Right ventricle myocardium superior (tissue), 1 donor: ENCODE measurements at places on chromosomes 1 and 21.

GRCh38 chr1:1573843-1574720 is 581 bp downstream of the SSU72 start:
- peak; percentile 78 for DNase-seq

- DNase-seq: no peak
Observed at GRCh38 chr1:162171111-162171510, 101.6 kb downstream of the NOS1AP start.

DNA sequence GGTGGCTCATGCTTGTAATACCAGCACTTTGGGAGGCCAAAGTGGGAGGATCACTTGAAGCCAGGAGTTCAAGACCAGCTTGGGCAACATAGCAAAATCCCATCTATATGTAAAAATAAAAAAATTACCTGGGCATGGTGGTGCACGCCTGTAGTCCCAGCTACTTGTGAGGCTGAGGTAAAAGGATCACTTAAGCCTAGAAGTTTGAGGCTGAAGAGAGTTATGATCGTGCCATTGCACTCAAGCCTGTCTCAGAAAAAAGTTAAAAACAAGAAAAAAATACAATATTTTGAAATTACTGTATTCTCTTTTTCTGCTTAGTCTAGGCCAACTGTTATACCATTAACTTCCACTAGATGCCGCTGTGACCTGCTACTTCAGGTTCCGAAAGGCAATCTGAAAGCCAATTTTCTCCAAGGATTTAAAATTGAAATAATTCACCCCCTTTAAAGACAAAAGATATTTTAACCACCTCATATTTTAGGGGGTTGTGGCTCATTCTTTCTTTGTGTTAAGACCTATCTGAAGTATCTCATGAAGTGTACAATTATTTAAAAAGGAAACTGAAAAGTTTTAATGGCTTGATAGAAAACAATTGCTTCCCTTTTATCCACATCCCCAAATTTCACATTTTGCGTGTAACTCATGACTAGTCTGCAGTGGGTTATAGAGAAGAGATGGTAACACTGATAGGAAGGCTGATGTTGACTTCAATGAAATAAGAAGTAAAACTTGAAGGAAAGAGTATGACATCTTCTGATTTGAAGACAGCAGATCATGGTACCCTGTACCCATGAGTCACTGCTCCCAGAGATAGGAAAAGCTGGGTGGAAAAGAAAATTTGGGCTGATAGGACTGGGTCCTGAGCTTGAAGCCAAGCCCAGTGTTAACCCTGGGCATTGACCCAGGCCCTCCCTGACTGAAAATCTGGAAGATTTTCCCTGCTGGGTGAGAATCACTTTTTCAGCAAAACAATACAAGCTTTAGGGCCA is 24.4 kb upstream of the CLDN14 start:
- no peak for DNase-seq

GRCh38 chr1:193105821-193106177 is 585 bp upstream of the GLRX2 start:
- DNase-seq: no peak

DNA sequence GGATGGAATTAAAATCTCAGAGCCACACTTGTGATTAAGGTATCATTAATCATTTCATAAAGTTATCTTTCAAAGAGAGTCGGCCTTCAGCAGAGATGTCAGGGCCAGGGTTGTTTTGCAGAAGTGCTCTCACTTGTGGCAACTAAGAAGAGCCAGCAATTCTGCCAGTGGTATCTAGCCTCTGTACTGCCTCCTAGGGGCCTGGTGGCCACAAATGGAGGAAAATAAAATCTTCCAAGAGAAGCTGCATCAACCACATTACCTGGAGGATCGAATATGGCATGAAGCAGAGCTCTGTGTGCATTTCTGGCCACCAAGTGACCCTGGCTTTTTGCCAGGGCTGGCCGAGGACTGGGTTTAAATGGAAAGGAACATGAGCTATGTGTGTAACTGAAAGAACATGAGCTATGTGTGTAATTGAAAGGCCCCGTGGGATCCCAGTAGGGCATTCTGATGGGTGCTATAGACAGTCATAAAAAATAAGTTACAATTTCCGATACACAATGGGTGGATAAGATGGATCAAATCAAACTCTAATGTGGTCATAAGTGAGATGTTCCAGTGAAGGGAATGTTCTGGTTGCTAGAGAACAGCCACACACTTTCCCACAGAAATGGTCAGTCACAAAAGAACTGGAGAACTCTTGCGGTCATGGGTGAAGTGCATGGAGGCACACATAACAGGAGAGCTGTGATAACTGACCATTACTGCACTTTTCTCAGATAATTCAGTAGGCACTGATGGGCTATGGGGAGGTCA is 335.8 kb downstream of the CAMTA1 start:
- DNase-seq: peak; percentile 50

DNA sequence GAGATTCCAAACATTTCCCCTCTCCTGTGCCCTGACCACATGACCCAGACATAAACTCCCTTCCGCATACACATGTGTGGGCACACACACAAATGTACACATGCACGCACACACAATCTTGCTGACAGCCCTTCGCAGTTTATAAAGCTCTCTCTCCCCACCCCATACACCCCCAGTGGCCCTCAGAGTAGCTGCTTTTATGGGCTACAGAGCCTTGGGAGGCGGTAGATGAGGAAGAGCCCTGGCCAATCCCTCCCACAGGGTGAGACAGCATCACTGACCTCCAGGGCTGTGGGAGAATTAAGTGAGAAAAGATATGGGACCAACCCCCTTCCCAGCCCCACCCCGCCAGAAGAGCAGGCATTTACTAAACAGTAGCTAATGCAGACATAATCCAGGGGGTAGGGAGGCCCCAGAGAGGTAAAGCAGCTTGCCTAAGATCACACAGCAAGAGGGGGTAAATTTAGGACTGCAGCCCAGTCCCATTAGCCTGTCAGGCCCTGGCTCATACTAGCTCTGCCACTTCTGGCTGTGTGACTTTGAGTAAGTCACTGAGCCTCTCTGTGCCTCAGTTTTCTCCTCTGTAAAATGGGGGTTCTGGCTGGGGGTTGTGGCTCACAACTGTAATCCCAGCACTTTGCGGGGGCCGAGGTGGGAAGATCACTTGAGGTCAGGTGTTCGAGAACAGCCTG is 5.1 kb downstream of the SDC3 start:
- DNase-seq: no peak

DNA sequence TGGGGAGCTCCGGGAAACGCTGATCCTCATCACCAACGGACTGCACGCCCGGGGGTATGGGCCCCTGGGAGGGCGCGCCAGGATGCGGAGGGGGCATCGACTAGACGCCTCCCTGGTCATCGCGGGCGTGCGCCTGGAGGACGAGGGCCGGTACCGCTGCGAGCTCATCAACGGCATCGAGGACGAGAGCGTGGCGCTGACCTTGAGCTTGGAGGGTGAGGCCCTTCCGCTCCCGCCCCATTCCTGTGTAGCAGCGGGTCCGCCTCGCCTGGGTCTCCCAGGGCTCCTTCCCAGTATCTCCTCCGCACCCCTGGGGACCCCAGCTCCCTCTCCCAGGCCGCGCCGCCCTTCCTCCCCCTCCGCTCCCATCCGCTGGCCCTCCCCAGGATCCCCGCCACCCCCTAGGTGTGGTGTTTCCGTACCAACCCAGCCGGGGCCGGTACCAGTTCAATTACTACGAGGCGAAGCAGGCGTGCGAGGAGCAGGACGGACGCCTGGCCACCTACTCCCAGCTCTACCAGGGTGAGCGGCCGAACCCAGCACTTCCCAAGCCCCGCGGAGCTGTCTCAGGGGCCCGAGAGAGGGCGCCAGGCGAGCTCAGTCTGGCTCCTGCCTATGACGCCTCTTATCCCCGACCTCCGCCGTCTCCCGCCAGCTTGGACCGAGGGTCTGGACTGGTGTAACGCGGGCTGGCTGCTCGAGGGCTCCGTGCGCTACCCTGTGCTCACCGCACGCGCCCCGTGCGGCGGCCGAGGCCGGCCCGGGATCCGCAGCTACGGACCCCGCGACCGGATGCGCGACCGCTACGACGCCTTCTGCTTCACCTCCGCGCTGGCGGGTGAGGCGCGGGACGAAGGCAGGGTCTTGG is 5.0 kb downstream of the HAPLN2 start:
- DNase-seq: peak; percentile 70

DNA sequence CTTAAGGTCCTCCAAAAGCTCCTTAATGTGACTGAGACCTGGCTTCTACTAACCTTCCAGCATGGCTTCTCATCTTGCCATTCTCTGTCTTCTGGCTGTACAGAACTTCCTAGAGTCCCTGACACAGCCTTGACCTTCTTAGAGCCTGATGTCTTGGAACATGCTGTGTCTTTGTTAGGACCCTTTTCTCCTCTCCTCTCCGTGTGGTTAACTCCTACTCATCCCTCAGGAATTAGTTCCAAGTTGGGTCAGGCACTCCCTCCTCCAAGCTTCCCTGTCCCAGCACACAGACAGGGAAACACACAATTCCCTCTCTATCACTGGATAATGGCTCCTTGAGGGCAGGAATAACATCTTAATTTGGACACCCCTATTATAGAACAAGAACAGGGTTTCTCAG is 275.4 kb upstream of the USP24 start:
- no peak for DNase-seq

DNA sequence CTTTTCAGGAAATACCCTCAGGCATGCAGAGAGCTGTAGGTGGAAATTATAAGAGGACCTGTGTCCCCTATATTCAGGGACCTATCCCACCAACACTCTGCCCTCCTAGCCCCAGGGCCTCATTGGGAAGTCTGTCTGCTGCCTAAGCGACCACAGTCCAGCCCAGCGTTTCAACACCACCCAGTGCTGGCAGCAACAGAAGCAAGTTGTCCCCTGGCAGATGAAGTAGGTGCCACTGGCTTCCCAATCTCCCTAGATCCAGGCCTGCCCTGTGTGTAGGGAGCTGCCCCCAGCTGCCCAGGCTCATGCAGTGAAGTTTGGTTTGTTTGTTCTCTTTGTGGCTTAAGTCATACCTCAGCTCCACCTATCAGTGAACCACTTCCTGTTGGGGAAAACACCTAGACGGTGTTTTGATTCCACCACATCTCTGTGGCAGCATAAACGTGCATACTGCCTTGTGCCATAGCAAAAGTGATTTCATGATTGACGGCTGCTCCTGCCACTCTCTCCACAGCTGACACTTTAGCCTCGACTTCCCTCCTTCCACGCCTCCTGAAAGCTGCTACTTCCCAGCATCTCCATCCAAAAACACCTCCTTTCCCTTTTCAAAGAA is 8.1 kb upstream of the LEFTY1 start:
- DNase-seq: peak; percentile 38

DNA sequence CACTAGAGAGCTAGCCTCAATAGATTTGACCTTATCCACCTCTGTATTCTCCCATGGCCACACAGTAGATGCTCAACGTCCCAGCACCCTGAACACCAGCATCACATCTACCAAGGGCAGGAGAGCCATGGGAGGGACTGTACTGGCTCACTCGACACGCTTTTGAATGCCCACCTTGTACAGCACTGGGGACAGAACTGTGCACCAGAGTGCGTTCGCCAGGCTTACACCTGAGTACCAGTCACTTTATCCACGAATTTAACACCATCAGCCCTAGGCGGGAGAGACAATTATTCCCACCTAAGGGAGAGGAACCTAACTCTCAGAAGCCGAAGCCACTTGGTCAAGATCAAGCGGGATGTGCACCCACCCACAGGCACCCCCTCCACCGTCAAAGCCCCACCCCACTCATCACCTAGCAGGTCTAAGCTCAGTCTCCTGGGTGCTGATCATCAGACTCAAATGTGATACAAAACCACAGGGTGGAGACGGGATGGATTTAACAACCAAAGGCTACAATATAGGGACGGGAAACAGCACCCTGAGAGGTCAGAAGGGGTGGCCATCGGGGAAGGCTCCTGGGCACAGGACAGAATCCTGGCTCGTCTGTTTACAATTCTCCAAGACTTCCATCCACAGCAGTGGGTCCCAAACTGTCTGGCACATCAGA is 110.5 kb downstream of the GLIS1 start:
- no peak for DNase-seq

- no peak for DNase-seq
Observed at GRCh38 chr21:41397471-41397891, 28.6 kb upstream of the MX1 start.

- no peak for DNase-seq
Observed at GRCh38 chr1:36585569-36586548, 103.1 kb upstream of the CSF3R start.

DNA sequence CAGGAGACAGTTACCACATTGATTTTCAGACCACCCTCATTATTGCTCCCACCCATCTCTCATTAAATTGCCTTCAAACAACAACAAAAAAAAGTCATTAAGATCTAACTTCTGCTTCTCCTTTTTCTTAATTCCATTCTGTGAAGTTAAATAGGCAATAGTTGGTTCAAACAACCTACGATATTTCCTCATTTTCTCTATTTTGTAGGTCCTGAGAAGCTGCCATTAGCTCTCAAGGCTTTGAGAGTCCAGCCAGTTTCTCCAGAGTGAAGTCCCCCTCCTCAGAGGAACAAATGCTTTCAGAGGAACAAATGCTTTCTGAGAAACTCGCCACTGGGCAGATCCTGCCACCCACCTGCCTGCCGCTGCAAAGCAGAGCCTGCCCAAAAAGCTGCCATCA is 125.6 kb downstream of the ETS2 start:
- DNase-seq: no peak
